ENCODE measurements at places on chromosomes 13 and 19.
A peak's percentile ranks its signal among the peaks of the same experiment; 100 is the strongest.

- no peak for DNase-seq
Observed at GRCh38 chr19:37304190-37304883, 66.6 kb upstream of the ZNF527 start.

DNA sequence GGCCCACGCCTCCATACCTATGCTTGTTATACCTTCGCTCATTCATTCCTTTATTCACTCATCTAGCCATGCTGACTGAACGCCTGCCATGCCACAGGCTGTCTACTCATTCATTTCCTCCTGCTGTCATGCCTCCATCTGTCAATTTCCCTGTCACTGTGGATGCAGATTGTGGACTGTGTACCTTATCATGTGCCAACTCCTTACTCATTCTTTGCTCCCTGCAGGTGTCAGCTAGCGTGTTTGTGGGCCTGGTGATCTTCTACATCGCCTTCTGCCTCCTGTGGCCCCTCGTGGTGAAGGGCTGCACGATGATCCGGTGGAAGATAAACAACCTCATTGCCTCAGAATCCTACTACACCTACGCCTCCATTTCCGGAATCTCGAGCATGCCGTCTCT is 4.1 kb upstream of the PSMD8 start:
- no peak for DNase-seq

DNA sequence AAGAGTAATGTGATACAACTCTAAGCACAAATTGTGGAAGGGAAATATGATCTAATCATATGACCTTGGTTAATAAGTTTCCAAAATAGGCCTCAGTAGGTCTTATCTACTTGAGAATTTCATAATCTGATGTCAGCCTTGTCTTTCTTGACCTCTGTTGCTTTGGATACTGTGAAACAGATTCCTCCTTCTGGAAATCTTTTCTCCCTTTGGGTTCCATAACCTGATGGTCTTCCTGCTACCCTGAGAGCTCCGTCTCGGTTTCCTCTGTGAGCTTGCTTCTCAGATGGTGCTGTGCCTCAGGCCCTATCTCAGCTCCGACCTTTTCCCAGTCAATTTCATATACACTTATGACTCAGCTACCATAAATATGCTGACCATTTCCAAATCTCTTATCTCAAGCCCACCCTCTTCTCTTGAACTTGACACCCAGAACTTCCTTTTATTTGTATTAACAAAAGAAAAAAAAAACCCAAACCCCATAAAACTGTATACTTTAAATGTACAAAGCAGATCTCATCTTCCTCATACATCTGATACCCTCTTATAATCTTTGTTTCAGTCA is 6.4 kb upstream of the SLC46A3 start:
- no peak for DNase-seq

DNA sequence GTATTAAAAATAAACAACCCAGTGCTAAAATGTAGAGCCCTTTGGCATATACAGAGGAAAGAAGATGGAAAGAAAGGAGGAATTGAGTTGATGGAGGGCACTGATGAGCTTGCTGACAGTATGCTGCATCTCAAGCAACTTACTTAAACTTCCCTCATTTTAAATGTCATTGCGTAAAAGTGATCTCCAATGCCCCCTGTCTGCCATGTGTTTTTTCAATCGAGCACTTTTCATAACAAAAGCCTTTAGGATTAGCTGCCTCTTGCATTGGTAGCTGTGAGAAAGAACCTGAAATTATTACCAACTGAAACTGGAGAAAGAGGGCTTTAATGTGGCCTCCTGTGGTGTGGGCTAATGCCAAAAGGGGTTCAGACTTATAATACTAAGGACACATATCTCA is 541.6 kb downstream of the SUCLA2 start:
- peak; percentile 51 for DNase-seq

DNA sequence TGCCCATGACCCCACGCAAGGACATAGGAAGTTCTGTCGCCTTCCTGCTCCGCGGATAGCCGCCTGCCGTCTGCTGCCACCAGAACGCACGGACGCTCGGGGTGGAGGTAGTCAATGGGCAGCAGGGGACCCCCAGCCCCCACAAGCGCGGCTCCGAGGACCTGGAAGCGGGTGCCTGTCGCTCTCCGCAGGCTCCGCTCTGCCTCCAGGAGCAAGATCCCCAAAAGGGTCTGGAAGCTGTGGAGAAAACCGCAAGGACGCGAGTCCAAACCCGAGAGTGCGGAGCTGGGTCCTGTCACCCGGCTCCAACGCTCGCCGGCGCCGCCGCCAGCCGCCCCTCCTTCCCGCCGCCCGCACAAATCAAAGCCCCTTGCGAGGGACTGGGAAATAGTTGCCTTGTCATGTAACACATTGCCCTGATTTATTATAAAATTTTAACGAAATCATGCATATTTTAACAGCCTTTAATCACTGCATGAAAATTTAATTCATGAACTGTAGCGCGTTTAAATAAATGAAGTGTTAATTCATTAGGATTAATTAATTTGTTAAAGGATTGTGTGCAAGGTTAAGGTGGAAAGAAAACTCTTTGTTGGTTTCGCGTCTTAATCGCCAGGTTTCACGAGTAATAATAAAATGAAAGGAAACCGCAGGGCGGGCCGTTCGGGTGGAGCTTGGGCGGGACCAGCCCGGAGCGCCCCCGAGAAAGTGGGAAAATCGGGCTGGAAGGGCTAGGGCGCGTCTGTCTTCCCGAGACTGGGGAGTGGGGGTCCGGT is 5.5 kb upstream of the POU4F1 start:
- DNase-seq, result peak; percentile 32

DNA sequence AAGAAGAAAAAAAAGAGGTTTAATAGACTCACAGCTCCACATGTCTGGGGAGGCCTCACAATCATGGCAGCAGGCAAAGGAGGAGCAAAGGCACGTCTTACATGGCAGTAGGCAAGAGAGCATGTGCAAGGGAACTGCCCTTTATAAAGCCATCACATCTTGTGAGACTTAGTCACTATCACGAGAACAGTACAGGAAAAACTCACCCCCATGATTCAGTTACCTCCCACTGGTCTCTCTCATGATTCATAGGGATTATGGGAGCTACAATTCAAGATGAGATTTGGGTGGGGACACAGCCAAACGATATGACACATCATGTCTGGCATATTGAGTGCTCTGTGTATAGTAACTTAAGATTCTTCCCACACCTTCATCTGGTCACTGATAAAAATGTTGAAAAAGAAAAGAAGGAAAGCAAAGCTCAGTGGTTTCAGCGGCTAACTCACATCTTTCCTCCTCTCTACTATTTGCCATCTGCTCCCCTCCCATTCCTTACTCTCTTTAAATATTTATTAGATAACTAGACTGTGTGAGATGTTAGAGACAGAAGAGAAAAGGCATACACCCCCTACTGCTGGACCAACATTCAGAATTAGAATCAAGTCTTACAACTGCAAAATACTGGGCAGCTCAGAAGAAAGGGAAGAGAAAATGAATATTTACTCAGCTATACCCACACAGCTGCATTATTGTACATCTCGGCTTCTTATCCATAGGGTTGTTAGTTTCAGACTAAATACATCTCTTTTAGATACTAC is 60.1 kb upstream of the AKAP11 start:
- no peak for DNase-seq

GRCh38 chr13:73223372-73223781 is 164.6 kb downstream of the KLF5 start:
- DNase-seq, result no peak

DNA sequence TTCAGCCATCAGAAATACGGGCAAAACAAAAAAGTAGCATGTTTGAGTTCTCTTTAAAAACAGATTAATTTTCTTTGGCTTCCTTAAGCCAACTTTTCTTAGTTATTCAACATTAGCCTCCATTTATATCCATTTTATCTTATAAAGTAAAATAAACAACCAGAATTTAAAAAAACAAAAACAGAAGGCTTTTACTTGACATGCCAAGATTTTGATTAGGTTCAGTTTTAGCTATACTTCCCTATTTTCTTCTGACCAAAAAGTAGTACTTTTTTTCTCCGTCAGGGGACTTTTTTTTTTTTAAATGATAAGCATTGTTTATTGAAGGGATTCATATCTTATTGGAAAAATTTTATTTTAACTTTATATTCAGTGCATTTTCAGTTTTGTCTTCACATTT is 18.1 kb downstream of the RNASEH2B start:
- no peak for DNase-seq

- DNase-seq, result no peak
Observed at GRCh38 chr13:41193469-41193868, 900 bp downstream of the KBTBD7 start.

- DNase-seq, result no peak
Observed at GRCh38 chr19:55700813-55701212, 25.8 kb downstream of the EPN1 start.

DNA sequence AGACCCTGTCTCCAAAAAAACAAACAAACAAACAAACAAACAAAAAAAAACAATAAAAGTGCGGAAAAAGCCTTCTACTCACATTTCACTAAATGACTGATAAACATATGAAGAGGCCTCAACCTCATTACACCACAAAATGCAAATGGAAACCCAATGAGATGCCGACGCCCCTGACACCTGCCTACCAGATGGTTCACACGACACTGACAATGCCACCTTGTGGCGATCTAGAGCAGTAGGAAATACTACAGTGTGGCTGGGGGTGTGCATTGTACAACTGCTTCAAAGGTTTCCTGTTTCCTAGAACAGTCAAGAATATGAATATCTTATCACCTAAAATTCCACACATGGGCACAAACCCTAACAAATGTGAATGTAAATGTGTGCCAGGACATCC is 14.0 kb downstream of the SCGB2B2 start:
- DNase-seq, result peak; percentile 16

DNA sequence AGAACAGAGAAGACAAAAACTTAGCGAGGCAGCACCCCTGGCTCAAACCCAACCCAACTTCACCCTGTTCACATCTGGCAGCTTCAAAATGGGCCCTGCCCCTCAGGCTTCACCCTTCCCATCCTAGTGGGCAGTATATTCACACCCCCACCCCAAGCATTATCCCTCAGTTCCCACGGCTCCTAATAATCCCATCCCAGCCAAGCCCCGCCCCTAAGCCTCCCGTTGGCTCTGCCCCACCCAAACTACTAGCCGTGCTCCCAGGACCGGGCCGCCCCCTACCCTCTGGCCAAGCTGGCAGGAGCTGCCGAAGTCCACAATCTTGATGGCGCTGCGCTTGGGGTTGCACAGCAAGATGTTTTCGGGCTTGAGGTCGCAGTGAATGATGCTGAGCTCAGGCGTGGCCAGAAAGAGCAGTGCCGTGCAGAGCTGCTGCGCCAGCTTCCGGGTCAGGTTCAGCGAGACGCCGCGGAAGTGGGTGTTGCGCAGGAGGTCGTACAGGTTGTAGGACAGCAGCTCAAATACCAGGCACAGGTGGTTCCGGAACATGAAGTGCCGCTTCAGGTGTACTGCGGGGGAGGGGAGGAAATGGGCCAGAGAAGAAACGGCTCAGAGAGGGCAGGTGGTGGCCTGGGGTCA is 5.8 kb downstream of the DYRK1B start:
- DNase-seq, result no peak

GRCh38 chr19:19223636-19224035 is 11.9 kb downstream of the NCAN start:
- DNase-seq, result no peak

GRCh38 chr13:88288326-88288725 is 617.2 kb downstream of the SLITRK5 start:
- DNase-seq, result no peak

DNA sequence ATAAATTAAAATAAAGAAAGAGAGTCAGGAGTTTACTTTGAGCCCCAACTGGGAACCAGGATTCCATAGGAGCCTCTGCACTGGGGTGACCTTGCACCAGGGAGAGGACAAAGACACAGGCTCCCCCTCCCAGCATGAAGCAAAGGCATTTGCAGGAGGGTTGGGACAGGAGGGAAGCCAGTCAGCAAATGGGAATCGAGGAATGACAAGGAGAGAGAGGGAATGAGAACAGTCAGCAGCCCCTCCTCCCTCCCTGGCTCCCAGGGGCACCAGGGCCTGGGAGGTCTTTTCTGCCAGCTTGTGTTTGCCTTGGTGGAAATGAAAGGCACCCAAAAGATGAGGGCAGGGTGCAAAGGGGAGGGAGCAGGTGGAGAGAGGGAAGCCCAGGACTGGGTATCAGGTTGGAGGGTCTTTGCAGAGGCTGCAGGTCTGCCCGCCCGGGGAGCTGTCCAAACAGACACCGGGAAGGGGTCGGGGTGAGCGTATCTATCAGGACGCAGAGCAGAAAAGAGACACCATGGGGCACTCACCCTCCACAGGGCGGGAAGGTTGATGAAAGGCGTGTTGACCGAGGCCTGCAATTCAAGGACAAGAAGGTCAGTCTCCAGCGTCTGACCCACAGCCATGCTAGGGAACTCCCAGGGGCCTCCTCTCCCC is 3.8 kb downstream of the SBSN start:
- DNase-seq, result no peak

GRCh38 chr19:53357821-53358581 is 7.5 kb upstream of the ZNF525 start:
- DNase-seq, result no peak

DNA sequence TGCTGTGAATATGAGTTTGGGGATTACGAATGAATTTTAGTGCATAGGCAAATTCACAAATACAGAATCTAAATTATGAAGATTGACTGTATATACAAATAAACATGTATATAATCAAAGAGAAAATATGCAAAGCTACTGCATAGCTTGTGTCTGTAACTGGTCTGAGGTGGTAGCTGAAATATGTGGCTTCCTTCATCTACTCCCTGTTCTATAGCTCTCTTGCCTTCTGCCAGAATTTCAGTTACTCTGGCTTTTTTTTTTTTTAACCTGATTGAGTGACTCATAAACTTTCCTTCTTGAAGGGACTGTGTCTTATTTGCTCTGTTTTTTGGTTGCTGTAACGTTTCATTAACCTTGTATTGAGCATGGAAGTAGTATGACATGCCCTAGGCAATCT is 26.6 kb downstream of the DNAJC3 start:
- no peak for DNase-seq

GRCh38 chr13:48978942-48979601 is 3.4 kb downstream of the FNDC3A start:
- no peak for DNase-seq

- no peak for DNase-seq
Observed at GRCh38 chr19:44745341-44745831, 3.1 kb upstream of the BCL3 start.

DNA sequence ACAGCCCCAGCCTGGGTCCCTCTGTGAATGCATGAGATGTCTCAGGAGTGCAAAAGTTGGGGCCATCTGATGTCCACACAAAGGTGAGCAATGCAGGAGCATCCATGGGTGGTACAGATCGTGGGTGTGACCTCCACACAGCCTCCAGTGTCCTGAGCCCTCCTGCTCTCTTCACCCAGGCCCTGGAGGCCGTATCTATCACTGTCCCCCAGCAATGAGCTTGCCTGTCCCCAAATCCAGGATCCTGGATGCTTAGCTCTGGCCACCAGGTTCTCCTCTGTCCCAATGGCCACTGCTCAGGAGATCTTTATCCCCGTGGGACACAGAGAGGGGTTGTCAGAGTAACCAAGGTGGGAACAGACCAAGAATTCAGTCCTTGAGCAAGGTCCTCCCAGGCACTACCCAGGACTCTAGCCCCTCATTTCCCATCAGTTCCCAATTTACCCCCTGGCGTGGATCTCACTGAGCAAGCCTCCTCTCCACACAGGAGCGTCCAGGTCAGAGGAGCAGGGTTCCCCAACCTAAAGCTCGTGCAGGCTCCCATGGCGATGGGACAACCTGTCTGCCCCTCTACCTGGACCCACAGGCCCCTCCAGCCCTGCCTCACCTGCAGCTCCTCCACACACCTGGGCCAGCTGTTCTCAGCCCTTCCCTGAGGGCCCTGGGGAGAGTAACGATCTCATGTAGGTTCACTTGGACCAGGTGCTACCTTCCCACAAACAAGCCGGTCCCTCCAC is 11.3 kb downstream of the CEACAM21 start:
- no peak for DNase-seq
